ENCODE measurements at places on chromosomes 1 and 21.

GRCh38 chr1:168263130-168263529 is 17.5 kb upstream of the TBX19 start:
- no peak for DNase-seq

DNA sequence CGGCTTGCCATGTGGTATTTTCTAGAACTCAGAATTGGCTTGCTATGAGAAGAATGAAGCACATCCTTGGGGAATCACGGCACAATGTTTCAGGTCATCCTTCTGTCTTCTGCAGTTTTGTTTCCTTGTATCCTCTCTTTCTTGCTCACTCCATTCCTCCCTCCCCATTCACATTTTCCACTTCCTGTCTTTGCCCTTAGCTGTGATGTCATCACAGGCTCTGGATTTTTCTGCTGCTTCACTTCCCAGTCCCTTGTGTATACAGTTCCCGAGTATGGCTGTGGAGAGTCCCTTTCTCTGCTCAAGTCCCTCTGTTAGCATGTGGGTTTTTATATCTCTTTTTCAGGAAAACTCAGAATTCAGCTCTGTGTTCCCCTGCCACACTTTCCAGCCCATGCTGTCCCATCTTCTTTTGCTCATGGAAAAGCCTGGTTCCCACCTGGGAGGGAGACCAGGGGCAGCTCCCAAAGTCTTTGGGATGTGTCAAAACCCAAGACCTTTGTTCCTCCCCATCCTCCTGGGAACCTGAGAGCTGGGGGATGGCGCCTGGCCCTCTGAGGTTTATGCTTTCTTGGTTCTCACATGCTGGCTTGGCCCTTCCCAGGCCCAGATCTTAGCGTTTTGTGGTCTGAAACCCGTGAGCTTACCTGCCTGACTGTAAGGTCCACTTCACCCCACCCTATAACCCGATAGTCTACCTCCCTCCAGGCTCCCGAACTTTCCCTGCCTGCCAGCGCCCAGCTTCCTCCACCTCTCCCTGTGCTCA is 4.8 kb upstream of the RGS16 start:
- no peak for DNase-seq

DNA sequence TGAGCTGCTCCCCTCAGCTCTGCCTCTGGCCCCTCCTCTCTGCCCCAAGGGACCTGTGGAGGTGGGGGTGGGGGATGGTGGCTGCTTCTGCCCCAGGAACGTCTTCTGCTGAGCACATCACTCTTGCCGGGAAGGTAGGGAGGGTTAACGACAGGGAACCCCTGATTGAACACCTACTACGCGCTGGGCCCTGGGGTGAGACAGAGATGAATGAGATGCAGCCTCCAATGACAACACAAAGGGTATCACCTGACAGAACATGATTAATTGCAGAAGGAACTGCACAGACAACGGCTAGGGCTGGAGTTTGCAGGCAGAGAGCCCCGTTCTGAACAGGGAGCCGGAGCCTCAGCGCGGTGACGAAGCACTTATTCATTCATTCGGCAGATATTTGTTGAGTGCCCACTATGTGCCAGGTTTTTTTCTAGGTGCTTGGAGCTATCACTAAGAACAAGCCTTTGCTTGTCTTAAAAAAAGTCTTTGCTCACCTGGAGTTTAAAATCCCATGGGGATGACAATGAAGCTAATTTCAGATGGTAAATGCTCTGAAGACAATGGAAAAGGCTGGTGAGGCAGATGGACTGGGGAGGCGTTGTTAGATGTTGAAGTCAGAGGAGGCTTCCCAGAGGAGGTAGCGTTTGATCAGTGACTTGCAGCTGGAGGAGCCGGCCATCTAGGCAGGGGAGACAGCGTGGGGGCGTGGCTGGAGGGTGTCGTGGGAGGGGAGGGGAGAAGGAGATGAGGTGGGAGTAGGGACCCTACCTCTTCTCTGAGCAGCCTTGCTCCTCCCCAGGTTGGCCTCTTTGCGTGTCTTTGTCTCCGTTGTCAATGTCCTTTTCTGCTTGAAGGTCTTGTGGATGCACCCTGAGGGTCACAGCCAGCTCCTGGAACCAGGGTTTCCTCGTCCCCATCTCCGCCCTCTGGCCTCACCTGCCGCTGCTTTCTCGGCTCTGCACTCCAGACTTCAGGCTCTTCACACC is 103.1 kb upstream of the CSF3R start:
- no peak for DNase-seq

- DNase-seq, result no peak
Measured at GRCh38 chr1:63069214-63069613, 253.2 kb upstream of the FOXD3 start.

DNA sequence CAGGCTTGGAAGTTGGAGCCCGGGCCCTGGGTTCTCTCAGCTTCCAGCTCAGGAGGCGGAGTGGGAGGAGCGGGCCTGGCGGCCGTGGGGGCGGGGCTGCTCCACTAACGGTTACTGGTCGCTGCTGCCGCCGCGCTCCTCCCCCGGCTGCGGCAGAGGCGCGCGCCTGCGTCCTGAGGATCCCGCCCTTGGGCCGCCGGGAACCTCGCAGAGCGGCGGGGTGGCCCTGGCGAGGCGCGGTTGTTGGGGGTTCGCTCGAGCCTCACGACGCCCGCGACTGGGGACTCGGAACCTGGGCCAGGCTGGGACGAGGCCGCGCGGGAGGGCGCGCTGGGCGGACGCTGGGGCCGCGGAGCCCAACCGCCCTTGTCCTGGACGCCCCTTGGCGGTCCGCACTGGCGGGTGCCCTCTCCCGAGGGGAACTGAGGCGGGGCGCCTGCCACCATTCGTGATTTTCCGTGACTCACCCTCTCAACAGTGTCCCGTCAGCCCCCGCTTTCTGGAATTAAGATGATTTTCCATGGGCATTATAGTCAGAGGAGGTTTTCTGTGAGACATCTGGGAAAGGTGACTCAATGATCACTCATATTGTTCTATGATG is 34.1 kb downstream of the OR2G3 start:
- no peak for DNase-seq

- no peak for DNase-seq
Measured at GRCh38 chr1:41446851-41447610, 37.5 kb downstream of the EDN2 start.

GRCh38 chr1:62726011-62726442 is 37.8 kb upstream of the DOCK7 start:
- DNase-seq, result no peak

- DNase-seq, result no peak
Measured at GRCh38 chr1:214767221-214767620, 164.2 kb downstream of the CENPF start.

DNA sequence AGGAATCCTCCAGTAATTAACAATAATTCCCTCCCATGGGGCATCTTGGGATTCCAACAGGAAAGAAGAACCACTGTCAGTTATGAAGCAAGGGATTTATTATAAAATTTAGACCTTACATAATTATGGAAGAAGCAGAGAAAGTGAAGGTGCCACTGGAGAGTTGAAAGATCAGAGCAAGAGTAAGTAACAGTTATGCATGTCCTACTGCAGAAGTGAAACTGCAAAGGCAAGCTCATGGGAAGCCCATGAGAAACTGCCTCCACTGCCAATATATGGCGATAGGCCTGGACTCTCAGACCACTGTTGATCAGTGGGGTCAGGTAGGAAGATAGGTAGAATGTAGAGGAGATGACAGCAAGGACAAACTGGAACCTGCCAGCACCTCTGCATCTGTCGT is 123.6 kb upstream of the ZNF648 start:
- no peak for DNase-seq

DNA sequence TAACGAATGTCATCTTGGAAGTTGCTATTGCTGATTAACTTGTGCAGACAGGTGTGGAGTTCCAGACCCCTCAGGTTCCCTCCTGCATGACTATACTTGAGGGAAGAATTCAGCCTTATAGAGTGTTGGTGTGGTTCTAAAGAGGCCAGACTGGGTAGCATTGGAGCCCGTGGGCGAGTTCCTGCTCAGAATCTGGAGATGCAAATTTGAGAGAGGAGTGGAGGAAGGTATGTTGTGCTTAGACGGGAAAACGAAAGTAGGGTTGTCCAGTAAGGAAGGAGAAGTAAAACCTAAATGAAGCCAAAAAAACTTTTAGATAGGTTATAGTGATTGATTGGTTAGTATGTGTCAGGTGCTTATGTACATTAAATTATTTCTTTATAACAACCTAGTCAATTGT is 79.2 kb downstream of the ZNF326 start:
- no peak for DNase-seq

GRCh38 chr1:226650236-226650841 is 88.7 kb downstream of the ITPKB start:
- DNase-seq, result no peak

DNA sequence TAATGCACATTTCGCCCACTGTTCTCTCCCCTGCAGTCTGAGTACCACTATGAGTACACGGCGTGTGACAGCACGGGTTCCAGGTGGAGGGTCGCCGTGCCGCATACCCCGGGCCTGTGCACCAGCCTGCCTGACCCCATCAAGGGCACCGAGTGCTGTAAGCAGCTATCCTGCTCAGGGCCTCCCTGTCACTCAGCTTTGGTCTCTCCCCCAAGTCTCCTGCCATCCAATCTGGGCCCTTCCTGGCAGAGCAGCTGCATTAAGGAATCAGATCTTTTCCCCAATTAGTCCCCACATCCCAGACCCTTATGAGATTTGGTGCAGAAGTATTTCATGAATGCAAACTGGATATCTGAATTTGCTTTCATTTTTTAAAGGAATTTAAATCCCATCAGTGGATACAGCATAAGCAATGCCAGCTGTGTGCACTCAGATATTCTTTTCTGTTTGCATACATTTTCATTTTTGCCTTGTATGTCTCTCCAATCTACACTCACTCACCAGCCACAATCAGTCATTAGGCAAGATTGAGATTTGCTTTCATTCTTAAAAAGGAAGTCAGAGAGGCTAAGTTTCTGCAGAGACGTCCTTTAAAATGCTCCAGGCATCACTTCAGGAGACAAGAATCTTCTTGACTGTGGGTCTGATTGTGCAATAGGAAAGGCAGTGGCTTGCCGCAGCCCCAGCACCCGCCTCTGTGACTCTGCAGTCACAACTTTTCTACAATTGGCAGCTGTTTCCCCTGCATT is 48.1 kb downstream of the ELAPOR1 start:
- DNase-seq, result no peak

GRCh38 chr1:215484171-215484939 is 82.7 kb upstream of the KCTD3 start:
- DNase-seq, result no peak

GRCh38 chr1:81808760-81809159 is 8.0 kb downstream of the ADGRL2 start:
- DNase-seq, result no peak

DNA sequence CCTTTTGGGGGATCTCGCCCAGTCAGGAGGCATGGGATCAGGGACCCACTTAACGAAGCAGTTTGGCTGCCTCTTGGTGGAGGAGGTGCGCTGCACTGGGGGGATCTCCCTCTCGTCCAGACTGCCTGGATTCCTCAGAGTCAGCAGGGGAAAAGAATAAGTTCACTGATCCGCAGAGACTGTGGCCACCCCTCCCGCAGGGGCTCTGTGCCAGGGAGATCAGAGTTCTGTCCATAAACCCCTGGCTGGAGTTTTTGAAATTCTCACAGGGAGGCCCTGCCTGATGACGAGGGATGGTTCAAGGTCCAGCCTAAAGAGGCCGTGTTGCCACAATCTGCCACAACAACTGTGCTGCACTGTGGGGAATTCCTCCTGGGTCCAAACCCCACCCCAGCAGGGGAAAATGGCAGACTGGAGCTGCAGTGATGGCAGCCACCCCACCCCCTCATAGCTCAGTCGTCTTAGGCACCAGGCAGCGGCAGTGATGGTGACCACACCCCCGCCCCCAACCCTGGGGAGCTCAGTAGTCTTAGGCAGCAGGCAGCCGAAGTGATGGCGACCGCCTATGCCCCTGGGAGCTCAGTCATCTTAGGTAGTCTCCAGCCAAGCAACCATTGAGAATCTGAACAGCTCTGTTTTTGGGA is 273.8 kb upstream of the USP25 start:
- DNase-seq, result no peak

DNA sequence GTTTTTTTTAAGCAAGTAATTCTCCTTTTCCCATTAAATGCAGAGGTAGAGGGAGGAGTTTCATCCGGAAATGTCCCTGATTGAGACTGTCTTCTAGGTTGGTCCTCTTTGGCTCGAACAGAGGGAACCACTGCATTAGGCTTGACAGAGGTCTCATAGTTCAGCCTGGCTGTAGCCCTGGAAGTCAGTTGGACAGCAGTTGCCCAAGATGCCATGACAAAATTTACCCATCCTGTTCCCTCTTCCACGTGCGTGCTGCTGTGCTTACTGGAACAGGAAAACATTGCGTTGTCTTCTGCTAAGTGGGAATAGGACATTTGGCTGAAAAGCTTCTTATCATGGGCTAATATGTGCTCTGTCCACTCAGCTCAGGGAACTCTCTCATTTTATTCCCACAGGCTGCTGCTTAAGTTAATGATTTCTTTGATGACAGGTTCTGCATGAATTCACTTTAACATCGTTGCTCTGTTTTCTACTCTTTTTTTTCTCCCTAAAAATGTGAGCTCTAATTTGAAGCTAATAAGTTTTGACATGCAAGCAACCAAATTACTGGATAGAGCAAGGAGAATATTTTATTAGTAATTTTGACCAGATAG is 18.0 kb downstream of the KCNK1 start:
- no peak for DNase-seq

GRCh38 chr1:37432716-37433115 is 41.7 kb upstream of the ZC3H12A start:
- no peak for DNase-seq

DNA sequence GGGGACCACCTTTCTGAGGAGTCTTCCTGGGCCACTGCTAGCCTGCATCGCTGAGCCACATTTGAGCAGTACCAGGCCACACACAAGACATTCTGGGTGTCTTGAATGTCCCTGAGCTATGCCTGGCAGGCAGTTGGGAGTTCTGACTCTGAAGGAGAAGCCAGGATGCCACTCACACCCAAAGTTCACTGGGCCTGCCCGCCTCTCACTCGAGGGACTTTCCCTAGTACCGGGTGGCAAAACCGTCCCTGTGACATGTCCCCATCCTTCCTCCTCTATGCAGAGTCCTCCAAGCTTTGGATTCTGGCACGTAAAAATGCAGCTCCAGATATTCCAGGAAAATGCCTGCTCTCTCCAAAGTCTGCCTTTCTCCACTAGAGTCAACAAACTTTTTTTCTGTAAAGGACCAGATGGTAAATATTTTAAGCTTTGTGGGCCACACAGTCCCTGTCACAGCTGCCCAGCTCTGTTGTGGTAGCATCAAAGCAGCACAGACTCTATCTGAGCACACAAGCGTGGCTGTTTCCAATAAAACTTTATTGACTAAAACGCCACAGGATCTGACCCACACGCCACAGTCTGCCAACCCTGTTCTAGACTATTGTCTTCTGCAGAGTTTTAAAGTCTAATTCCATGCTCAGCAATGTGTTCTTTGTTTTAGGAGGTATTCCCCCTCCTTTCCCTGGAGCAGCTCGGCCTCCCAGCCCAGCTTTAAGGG is 19.2 kb upstream of the GUCA2B start:
- no peak for DNase-seq

DNA sequence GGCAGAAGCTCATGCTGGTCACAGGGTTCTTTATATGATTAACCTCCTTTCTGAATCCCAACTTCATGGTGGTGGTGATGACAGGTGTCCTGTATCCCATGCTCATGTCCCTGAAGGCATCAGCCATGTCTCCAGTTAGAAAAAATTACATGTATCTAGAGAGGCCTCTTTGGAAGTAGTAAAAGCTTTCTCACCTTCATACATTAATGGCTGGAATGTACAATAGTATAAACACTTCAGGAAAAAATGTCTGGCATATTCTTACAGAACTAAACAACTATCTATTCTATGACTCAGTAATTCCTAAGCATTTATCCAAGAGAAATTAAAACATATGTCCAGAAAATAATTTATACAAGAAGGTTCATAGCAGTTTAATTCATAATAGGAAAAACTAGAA is 34.0 kb downstream of the ADAM30 start:
- no peak for DNase-seq

All from substantia nigra (tissue), 51 donors.